K562 (cell line): ENCODE measurements at places on chromosomes 6 and 20.

- no peak for DNase-seq
These were observed 65.8 kb upstream of the FUT9 start for GRCh38 chr6:95949985-95950384.

DNA sequence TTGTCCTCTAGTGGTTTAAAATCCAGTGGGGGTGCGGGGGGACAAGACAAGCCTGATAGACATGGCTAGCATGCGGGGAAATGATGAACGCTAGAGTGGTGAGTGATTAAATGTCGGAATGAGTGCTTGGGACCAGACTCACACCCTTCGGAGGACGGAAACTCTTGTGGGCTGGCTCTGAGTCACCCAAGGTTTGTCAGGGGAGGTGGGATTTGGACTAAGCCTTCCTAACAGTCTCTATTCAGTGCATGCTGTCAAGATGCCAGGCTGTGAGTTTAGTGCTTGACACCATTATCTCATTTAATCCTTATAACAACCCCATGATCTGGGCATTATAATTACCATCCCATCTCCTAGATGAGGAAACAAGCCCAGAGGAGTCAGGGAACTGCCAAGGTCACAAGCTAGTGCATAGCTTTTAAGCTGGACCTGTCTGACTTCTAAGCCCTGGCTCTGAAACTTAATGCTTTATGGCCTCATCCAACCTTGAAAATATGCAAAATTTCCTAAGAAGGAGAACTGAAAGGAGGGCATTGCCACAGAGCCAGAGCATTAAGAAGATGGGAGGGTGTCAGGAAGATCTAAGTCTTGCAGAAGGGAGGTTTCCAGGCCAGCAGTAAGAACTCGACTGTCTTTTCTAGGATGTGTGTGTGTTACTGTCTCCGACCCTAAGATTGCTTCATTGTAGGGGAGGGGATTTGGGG is 168.7 kb upstream of the LRFN2 start:
- no peak for DNase-seq

DNA sequence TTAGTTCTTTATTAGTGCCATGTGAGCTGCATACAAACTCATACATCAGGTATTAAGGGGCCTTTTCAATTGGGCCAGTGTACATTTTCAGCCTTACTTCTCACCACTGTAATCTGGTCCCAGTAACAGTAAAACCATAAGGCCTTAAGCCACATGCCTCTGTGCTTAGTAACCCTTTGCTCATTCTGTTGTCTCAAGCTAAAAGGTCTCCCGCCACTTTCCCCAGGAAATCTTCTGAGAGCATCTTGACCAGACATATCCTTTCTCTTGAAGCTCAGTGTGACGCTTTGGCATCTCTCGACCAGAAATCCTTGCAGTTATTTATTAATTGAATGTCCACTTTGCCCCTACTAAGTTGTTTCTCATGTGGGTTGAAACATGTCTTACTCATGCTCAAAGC is 68.0 kb downstream of the CYP39A1 start:
- DNase-seq = no peak

- DNase-seq = no peak
These were observed 273.8 kb upstream of the AGPAT4 start for GRCh38 chr6:161547617-161548016.

- DNase-seq = peak; percentile 12
These were observed 29.4 kb downstream of the PHIP start for GRCh38 chr6:79048611-79049010.

DNA sequence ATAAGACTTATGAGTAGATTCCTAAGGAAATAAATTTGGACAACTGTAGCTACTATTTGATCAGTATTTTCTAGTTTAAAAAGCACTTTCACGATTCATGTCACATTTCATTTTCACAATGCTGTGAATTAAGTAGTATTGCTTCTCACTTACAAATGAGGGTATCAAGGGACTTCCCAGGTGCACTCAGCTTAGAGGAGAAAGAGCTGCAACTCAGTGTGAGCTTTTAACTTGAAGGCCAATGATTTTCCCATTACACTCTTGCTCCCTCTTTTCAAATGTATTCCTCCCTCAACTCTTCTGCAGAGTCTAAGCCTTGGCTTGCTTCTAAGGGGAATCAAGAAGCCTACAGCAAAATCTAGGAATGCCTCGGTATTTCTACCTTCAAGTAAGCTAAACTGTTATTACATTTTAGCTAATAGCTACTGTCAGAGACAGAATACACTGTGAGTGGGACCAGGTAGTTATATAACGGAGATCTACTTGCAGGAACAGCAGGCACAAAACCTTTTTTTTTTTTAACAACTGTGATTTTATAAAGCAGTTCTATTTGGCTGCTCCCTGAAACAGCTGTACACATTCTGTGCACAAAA is 339.0 kb downstream of the SYNE1 start:
- no peak for DNase-seq

- no peak for DNase-seq
These were observed 459.8 kb upstream of the RUNX2 start for GRCh38 chr6:44868335-44868668.

GRCh38 chr6:56799989-56800388 is 154.9 kb upstream of the BEND6 start:
- no peak for DNase-seq

DNA sequence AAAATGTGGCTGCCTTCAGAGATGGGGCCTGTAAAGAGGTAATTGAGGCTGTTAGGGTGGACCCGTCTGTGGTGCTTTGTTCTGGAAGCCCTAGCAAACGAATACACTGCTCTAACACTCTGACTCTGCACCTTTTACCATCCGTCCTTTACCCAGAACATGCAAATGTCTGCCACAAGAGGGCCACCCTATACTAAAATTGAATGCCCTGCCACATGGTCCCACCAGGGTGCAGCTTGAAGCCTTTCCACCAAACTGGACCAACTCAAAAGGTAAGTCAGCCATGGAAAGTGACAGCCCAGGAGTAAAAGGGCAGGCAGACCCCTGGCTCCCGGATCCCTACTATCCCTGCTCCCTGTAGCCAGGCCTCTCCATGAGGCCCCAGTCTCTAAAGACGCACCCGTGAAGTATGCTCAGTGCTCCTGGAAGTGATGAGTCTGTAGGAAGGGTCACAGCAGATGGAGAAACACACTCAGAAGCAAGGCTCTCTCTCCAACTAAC is 5.8 kb upstream of the BFSP1 start:
- DNase-seq = peak; percentile 69

GRCh38 chr6:79373246-79373645 is 138.8 kb upstream of the HMGN3 start:
- no peak for DNase-seq

DNA sequence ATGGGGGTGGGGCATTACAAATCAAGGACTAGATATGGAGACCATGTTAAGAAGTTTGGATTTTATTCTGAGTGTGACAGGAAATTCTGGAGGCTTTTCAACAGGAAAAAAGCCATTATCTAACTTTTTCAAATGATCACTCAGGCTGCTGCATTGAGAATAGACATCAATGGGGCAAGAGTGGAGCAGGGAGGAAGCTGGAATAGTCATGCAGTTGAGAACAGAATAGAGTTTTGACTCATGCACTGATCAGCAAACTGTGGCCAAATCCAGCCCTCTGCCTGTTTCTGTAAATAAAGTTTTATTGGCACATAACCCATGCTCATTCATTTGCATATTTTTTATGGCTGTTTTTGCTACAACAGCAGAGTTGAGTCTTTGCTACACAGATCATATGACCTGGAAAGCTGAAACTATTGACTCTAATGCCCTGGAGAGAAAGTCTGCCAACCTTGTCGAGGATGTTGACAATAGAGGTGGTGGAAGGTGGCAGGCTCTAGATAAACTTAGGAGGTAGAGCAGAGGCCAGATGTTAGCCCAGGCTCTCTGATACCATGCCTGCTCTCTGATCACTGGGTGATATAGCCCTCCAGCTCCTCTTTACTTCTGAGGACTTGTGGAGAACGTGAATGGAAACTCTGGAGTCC is 441.8 kb downstream of the PTPRT start:
- no peak for DNase-seq
